Subcutaneous adipose tissue (tissue), 4 donors: ENCODE measurements at places on chromosomes 11 and 22. TPM values are rescaled to one million over a fixed set of nuclear protein-coding genes. Genes with fewer than 3 reads are reported as not detected.

SLC17A6 gene
- not detected for total RNA-seq

APOA5 gene
- not detected for total RNA-seq

DBX1 gene
- total RNA-seq: not detected

FREY1 gene
- total RNA-seq: not detected

OR5D13 gene
- total RNA-seq: not detected

CCDC89 gene
- total RNA-seq: 2.2 TPM

IFT27 gene
- 14.5 TPM for total RNA-seq

ZNF215 gene
- 1.7 TPM for total RNA-seq

KREMEN1 gene
- total RNA-seq: 10.0 TPM

RAG1 gene
- 0.44 TPM for total RNA-seq

ABCC8 gene
- 0.51 TPM for total RNA-seq

RAB36 gene
- total RNA-seq: 0.38 TPM

CYB5R2 gene
- 5.2 TPM for total RNA-seq

DAGLA gene
- total RNA-seq: 1.1 TPM

C11orf52 gene
- 7.5 TPM for total RNA-seq

P2RY2 gene
- not detected for total RNA-seq

DDT gene
- 96.4 TPM for total RNA-seq

OR9I1 gene
- total RNA-seq: not detected

MPZL3 gene
- total RNA-seq: 2.4 TPM

CCDC87 gene
- 0.17 TPM for total RNA-seq

MS4A6A gene
- 99.1 TPM for total RNA-seq

HBG1 gene
- not detected for total RNA-seq

SAC3D1 gene
- total RNA-seq: 7.7 TPM

TRIM77 gene
- not detected for total RNA-seq

TCF20 gene
- total RNA-seq: 17.8 TPM

CRACR2B gene
- total RNA-seq: 13.9 TPM

KRTAP5-2 gene
- total RNA-seq: not detected

MFRP gene
- total RNA-seq: not detected

OR51B2 gene
- total RNA-seq: not detected

UBASH3B gene
- 7.0 TPM for total RNA-seq

OR2AG1 gene
- total RNA-seq: not detected

OR4D9 gene
- total RNA-seq: not detected

CD6 gene
- 4.0 TPM for total RNA-seq

PHOX2A gene
- total RNA-seq: not detected

KCTD14 gene
- 0.68 TPM for total RNA-seq

LRRN4CL gene
- 31.7 TPM for total RNA-seq

CELF1 gene
- total RNA-seq: 153 TPM

CLCF1 gene
- 4.0 TPM for total RNA-seq
